ENCODE measurements at places on chromosomes 5 and 9.

- DNase-seq: no peak
These were observed 1384.3 kb upstream of the WWC1 start for GRCh38 chr5:166906991-166907713.

DNA sequence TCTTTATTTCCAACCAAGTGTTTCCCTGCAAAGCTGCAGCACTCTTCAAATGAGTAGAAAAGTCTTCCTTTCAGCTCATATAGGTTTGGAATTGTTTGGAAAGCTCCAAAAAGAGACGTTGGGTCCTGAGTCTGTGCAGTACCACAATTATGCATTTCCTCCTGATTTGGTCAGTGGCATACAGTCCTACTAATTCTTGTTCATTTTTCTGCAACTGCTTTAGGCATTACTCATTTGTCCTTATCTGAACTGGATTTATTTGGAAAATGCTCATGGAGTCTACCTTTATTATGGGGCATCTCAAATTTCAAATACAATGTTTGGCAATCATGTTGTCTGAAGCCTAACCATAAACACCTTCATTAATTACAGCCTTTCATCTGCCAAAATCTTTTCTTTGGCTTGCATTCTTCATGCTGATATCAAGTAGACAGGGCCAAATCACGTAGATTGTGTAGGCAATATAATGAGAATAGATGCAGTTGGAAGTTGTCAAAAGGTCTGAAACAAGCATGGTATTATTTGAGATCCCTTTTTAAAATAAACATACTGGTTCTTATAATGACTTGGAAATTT lies 232.8 kb downstream of the TLE1 start:
- DNase-seq: no peak

DNA sequence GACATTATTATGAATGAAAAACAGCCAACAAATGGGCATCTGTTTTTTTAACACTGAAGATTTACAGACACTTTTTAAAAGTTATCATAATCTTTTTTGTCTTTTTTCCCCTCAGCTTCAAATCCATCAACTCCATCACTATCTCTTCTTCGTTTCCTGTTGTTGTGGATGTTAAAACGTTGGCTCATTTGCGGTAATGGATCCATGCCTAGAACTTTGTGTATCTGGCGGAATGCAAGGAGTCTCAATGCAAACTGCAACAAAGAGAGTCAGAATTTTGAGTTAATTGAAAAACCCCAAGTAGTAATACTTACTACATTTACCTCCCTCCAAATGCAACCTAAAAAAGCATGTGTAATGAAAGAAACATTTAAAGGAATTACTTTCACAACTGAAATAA lies 42.9 kb upstream of the MTMR12 start:
- DNase-seq: no peak

DNA sequence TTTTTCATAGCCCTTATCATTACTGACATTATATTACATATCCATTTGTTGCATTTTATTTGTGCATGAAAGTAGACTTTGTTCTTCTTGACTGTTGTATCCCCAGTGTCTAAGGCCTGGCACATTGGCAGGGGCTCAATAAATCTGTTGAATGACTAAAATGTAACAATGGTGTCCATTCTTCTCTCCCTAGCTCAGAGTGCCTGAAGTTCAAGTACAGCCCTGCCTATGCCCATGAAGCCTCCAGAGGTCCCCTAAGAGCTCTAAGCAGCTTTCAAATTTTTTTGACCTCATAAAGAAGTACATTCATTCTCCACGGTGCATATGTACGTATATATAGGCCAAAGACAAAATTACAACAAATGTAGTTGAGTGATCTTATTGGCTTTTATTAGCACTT lies 4.2 kb upstream of the BSPRY start:
- no peak for DNase-seq

- DNase-seq: no peak
These were observed 62.2 kb downstream of the RASEF start for GRCh38 chr9:83000765-83001164.

GRCh38 chr9:5854063-5854790 lies 21.3 kb upstream of the ERMP1 start:
- DNase-seq: no peak

DNA sequence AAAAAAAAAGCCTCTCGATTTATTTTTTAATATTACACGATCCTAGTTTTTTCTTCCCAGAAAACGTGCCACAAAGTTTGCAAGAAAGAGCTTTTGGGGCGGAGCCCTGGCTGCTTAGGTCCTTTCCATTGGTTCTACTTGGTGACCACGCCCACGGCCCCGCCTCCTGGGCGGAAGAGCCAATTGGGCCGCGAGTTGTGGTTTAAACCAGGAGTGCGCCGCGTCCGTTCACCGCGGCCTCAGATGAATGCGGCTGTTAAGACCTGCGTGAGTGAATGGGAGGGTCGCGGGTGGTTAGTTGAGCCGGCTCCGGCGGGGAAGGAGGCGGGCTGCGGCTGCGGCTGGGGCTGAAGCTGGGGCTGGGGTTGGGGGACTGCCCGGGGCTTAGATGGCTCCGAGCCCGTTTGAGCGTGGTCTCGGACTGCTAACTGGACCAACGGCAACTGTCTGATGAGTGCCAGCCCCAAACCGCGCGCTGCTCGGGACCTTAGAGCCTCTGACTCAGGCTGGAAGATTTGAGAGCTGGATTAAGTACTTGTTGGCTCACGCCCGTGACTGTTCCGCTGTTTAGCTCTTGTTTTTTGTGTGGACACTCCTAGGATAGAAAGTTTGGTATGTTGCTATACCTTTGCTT lies at the start of gene PTTG1:
PTTG1 (plus strand) TSS at position 231 of the 634 bp plus-strand sequence. CDS start 458 bp downstream, outside the sequence.
- DNase-seq: peak; percentile 91

DNA sequence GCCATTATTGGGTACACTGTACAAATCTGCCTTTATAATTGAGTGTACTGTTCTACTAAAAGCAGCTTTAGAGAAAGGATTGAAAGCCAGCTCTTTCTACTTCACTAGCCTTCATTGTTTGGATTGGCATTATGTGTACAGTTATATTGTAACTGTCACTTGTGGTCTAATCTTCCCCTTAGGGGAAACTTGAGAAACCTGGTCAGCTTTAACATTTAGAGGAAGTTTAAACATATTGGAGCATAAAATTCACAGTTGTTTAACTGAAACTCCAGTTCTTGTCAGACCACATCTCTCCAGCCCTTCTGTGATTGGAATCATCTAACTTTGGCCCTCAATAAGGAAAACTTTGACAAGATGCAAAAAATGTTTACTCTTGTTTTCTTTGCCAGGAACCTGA lies 24.6 kb downstream of the PIK3R1 start:
- DNase-seq: no peak

DNA sequence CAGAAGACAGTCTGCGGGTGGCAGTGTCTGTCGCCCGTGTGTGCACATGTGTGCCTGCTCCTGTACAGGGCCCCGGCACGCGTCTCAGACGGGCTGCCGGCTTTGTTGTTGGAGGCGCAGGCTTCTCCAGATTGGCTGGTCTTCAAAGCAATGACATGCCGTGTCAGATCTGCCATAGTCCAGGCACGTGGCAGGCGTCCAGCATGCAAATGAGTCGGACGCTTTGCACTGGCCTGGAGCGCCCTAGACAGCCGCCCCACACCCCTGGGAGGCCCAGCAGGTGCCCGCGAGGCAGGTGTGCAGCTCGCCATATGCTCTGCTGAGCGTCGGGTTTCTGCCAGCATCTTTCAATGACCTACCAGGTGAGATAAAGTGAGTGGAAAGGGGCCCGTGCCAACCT lies 71.5 kb downstream of the GADD45G start:
- no peak for DNase-seq

GRCh38 chr9:98907055-98907454 lies 36.7 kb upstream of the COL15A1 start:
- DNase-seq: no peak

DNA sequence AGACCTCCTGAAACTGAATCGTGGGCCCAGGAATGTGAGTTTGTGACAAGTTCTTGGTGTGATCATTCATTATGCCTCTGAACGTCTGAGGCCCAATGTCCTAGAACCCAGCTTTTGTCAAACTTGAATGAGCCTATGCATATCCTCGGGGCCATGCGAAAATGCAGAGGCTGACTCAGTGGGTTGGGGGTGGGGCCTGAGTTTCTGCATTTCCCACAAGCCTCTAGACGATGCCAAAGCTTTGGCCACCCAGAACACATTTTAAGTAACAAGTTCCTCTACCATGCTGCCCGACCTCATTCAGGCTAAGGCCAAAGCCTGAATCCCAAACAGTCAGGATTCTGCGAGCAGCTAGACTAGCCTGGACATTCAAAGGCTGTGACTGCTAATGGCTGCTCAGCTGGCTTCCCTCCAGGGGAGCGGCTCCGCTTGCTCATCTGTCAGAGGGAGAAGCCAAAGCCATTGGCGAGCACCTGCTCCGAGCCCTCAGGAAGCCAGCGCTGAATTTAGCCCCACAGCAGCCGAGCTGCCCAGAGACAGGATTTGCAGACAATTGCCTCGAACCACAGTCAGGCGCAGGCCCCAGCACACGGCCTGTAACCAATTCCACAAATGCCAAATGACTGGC lies 177.5 kb downstream of the ZDHHC21 start:
- no peak for DNase-seq

GRCh38 chr5:68538814-68539420 lies 323.4 kb downstream of the PIK3R1 start:
- DNase-seq: no peak
